ENCODE measurements at places on chromosomes 1 and 21. TPM values are rescaled to one million over a fixed set of nuclear protein-coding genes. Genes with fewer than 3 reads are reported as not detected.

GRCh38 chr1:150176593-150176992 is 26.9 kb downstream of the PLEKHO1 start:
- no peak for DNase-seq

DNA sequence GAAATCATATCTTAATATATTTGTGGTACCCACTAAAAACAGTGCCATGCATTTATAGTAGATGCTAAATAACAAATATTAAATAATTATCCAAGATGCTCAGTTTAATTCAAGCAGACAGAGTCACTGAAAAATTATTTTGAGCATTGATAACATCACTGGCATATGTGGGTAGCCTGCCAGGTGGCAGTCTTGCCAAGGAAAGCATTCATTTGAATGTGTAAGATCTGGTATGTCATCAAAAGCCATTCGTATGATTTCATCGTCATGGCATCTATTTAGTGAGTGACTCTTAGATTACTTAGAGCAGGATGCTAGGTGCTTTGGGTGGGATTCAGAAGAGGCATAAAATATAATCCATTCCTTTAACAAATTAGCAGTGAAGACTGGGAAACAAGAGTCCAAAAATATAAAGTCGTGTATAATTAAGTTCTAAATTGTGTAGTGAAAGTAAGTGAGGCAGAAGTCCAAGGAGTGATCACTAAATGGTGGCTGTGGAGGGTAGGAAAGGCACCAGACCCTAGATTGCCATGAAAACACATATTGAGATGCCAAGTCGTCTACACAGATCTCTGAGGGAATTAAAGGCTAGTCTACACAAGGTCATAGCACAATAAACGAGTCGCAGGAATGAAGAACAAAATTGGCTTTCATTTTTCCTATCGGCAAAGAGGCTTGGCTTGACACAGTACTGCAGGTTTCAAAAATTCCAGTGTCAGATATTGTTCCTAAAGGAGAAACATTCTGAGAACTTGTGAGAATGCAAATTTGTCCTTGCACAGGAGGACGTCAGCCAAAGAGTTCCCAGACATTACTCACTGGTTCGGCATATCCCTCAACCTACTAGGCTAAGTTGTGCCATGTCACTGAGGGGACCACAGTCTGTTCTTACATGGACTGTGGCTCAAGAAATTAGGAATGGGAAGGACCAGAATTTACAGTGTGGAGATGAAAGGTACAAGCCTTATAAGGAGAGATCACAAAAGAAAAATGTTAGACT is 130.8 kb downstream of the LYPLAL1 start:
- DNase-seq = peak; percentile 33

DNA sequence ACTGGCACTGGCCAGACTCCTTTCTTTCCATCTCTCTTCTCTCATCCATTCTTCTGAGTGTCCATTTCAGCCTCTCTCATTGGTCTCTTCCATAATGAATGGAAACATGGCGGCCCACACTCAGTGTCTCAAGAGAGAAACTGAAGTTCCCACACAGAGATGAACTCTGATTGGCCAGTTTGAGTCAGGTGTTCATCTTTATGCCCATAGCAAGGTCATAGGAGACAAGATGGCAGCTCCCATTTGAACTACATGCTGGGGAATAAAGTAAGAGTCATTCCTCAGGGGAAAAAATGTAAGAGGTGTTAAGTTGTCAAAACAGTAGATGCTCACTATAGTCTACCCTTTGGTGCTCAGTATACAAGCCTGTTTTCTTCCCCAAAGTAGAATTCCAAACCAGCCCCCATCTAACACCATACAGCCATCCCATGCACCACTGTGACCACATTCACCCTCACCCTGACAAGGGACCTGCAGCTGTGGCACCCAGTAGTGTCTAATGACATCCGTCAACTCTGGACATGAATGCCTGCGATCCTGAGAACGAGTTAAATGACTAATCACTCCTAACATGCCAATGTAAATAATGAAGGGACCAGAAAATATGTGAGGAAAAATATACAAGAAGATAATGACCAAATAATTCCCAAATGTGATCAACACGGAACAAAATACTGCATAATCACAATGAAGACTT is 12.4 kb downstream of the CDA start:
- DNase-seq = no peak

DNA sequence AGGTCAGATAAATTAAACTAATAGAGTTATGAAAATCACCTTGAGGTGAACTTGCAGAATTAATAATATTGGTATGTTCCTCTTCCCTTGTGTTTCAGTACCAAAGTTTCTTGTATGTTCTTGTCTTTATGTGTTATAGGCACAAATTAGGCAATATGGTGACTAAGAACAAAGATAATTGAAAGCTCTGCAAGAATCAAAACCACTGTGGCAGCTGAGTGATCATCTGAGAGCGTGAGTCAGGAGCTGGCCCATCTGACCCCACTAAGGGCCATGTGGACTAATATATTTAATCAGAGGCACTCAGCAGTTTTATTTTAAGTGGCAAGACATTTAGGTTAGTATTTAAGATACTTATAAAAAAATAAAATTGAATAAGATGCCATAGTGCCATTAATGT is 12.8 kb upstream of the CASQ2 start:
- DNase-seq = no peak

- peak; percentile 26 for DNase-seq
Observed at GRCh38 chr1:202009326-202010179, 834 bp upstream of the ELF3 start.

- DNase-seq = no peak
Observed at GRCh38 chr21:26683996-26684395, 110.9 kb upstream of the CYYR1 start.

- no peak for DNase-seq
Observed at GRCh38 chr1:29195881-29196291, 14.2 kb upstream of the SRSF4 start.

DNA sequence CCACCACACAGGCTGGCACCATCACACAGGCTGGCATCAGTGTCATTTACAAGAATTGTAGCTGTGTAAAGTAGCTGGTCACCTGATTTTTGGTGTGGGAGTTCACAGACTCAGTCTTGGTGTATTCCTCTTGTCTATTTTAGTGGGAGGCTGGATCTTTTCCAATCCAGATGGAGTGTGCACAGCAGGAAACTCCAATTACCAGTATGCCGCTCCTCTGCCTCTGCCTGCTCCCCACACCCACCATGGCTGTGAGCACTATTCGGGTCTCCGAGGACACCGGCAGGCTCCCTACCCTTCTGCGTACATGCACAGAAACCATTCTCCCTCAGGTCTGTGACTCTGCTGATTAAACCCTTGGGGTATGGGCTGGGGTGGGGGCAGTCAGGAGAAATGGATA is 24.2 kb downstream of the TBX19 start:
- no peak for DNase-seq

DNA sequence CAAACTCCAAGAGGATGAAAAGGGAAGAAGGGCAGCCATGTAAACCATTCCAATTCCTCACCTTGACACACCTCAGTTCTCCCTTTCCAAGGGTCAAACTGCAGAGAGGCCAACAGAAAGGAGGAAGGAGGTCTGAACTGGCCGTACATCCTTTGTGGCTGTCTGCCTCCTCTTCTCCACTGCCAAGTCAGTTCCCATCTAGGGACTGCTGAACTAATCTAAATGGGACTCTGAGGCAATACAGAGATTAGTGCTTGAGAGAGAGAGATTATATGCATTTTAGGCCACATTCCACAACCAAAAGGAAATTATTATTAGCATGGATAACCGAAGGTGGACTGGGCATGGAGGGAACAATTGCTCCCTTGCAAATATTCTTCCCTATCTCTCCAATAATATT is 2.7 kb downstream of the ARHGEF11 start:
- DNase-seq = no peak

- no peak for DNase-seq
Observed at GRCh38 chr1:30692948-30693301, 30.5 kb downstream of the MATN1 start.

DNA sequence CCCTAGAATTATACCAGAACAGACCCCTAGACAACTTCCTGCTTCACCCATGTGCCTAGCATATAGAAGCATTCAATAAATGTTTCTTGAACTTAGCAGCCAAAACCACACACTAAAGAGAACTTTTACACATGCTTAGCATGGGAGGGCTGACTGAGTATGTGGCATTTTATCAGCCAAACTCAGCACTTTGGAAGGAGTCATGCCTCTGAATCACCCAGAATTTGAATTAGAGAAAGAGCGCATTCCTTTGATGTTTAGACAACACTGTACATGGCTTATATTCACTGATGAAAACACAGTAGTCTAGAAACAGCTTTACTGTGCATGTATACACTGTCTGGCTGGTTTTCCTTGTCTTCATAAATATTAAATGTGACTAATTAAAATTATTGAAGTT is 26.1 kb downstream of the SPAG17 start:
- DNase-seq = no peak

Gene RBM11
- polyA plus RNA-seq = 0.73 TPM

Gene LMOD1
- 9.9 TPM for polyA plus RNA-seq

Gene MAN1A2
- polyA plus RNA-seq = 5.1 TPM

Gene ZBTB8B
- not detected for polyA plus RNA-seq

Gene OR6K3
- polyA plus RNA-seq = not detected

Gene GBP7
- polyA plus RNA-seq = not detected

All from heart right ventricle (tissue), 16 donors.